Occipital lobe (tissue), 3 donors: ENCODE measurements at places on chromosomes 5 and 9. TPM values are rescaled to one million over a fixed set of nuclear protein-coding genes. Genes with fewer than 3 reads are reported as not detected.

Gene PIK3R1
- total RNA-seq, result 177 TPM

Gene EPB41L4B
- total RNA-seq, result 3.7 TPM

Gene PCDHA10
- total RNA-seq, result 20.3 TPM

Gene GLRA1
- total RNA-seq, result 0.16 TPM

Gene SPATA31E1
- not detected for total RNA-seq

Gene FAM221B
- total RNA-seq, result not detected

Gene CNTNAP3B
- total RNA-seq, result 68.5 TPM

Gene NREP
- total RNA-seq, result 685 TPM

Gene ETF1
- total RNA-seq, result 63.3 TPM

Gene OLFML2A
- total RNA-seq, result 2.5 TPM

Gene SH3TC2
- total RNA-seq, result 1.6 TPM

Gene CYSRT1
- total RNA-seq, result not detected

Gene NUTM2F
- not detected for total RNA-seq

Gene LCN9
- total RNA-seq, result not detected

Gene RASGEF1C
- total RNA-seq, result 12.8 TPM

Gene HAVCR2
- 7.0 TPM for total RNA-seq

Gene ZDHHC12
- 0.94 TPM for total RNA-seq

Gene FOXE1
- total RNA-seq, result not detected

Gene SLC36A3
- not detected for total RNA-seq

Gene PHYHD1
- total RNA-seq, result 1.1 TPM

Gene SLC6A7
- 0.62 TPM for total RNA-seq

Gene AMBP
- total RNA-seq, result 1.6 TPM

Gene RNF130
- total RNA-seq, result 78.0 TPM

Gene FOXD4L3
- 0.47 TPM for total RNA-seq

Gene CCDC183
- 2.8 TPM for total RNA-seq

Gene CCDC152
- total RNA-seq, result 12.9 TPM

Gene C5orf52
- not detected for total RNA-seq

Gene WDR31
- 1.7 TPM for total RNA-seq

Gene RANBP17
- 212 TPM for total RNA-seq
